ENCODE measurements at places on chromosomes 5 and 9.
A peak's percentile ranks its signal among the peaks of the same experiment; 100 is the strongest.

DNA sequence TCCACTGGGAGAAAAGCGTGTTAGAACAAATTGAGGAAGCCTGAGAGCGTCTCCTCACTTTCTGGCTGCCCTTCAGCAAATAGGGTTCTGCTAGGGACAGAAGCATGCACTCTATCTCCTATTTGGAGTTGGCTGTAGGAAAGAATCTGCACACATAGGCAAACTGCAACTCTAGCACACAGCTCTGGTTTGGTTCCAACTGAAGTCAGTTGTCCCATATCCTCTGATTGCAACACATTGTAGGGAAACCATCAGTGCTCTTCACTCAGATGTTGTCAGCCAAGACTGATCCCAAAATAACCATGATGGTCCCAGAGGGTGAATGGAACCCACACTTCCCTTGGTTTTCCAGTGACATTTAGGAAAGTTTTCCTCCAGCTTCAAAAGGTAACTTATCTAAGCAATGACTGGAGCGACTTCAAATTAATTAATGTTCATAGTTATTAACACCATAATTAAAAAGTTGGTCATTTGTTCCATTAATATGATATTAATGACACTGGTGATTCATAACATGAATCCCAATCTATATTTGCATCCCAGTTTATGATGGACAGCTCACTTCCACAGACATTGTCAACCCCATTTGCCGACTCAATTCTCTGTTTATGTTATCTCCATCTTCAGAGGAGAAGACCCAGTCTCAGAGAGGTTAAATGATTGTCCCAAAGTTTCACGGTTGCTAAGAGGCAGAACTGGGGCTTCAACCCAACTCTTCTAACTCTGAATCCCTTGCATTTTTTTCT is 136.7 kb upstream of the ZNF462 start:
- DNase-seq = no peak

DNA sequence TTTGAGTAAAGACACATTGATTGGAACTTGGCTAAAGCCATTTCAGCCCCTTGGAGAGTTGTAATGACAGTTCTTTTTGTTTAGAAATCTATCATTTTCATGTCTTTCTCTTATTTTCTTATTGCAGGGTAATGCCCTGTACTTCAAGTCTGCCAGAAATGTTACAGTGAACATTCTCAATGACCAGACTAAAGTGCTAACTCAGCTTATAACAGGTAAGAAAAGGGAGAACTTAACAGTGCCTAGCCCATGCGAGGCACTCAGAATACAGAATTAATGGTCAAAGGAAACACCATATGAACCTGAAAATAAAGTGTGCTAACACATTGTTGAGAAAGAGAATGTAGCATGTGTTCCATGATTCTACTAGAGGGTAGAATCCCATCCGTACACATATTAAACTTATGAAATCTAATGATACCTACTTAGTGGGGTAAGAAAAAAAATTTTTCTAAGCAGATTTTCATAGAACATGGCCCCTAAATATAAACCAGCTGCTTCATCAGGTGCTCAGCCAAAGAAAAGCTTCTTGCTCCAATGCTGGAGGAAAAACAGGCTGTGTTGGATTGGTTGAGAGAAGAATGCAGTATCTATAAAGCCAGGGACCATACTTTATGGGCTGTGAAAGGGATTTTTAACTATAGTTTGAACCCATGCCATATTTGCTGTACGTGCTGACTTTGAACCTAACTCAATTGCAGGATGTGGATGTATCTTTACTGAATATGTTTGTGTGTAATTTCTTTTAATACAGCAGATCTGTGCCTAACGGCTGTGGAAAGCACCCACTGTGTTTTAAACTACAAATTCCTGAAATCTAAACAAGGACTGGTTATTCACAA is 260.8 kb upstream of the PPP1R2B start:
- DNase-seq = no peak

GRCh38 chr5:141780952-141781781 is 97.0 kb downstream of the PCDH1 start:
- no peak for DNase-seq

DNA sequence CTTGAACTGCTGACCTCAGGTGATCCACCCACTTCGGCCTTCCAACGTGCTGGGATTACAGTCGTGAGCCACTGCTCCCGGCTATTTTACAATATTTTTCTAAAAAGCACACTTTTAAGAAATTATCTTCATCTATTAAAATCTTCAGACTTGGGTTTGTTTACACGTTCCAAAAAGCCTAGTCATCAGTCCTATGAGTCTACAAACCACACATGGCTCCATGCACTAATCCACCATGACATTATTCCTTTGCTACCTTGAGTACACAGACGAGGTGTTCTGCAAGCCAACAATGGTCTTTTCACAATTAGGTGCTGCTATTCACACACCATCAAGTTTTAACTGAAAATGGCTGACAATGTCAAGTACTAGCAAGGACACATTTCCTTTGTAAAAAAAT is 41.0 kb downstream of the TRPM6 start:
- no peak for DNase-seq

GRCh38 chr9:25519286-25519685 is 159.0 kb downstream of the TUSC1 start:
- DNase-seq = no peak

GRCh38 chr9:129412814-129413536 is 207.9 kb downstream of the C9orf50 start:
- DNase-seq = peak; percentile 61

DNA sequence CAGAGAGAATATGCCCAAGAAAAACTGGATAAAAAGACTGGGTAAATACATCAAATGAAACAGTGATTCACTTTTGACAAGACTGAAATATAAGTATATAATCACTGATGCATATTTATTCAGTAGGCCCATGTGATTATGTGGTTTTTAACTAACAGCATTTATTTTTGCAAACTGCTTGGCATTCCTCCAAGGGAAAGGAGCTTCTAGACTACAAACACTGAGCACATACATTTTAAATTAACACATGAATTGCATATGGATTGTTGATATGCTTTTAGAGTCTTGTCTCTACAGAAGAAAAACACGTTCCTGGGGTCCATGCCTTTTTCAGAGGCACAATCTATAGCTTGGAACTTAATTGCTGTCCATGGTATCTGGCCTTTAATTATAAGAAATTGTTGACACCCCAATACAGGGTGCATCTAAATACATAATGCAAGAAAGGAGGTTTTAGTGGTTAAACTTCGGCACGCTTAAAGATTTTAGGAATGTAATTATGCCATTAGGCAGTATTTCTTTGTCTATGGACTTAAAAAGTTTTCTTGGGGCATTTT is 6.9 kb upstream of the MEIKIN start:
- DNase-seq = no peak

DNA sequence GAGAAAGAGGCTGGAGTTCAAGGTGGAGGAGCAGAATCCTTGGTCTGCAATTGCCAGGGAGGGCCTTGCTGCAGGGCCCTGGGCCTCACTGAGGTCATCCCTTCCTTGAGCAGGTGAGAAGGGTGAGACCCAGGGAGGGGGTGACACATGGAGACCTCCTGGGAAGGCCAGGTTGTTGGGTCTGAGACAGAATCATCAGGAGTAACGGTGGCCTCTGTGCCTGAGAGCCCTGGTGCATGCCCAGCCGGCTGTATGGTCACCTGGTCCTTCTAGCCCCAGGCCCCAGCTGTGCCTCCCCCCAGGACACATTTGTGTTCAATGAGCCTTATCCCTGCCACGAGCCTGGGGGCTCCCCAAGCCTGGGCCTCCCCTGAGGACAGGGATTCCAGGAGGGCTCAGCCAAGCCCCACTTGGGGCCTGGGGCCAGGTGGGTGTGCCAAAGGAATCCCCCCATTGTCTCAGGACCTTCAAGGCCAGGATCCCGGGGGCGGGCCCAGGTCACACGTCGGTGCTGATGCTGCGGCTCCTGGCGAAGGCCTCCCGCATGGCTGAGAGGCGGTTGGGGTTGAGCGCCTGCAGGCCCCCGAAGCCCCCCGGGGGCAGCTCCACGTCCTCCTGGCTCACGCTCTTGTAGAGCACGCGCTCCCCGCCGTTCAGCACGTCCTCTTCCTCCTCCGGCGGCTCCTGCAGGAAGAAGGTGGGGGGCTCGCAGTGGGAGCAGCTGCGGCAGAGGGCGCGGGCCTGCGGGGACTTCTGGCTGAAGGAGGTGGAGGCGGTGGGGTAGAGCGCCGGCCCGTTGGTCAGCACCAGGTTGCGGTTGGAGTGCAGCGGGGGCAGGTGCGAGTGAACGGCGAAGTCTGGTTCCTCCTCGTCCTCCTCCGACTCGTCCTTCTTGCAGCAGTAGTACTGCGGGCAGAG is 30.4 kb downstream of the FAM163B start:
- DNase-seq = no peak

- no peak for DNase-seq
Measured at GRCh38 chr9:31146485-31147166, 1237.8 kb upstream of the ACO1 start.

DNA sequence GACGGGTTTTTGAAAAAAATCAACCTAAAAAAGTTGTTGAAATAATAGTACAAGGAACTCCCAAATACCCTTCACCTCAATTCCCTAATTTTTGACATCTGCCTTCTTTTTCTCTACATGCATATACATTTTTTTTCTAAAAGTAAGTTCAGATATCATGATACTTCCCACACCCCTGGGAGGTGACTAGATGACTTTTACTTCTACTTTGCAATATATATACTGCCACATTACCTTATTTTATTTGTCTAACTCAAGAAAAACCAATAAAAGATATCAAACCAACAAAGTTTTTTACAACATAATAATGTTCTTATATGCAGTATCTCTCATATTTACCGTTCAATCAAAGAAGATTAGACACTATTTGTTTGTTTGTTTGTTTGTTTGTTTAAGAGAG is 31.1 kb downstream of the CCNJL start:
- DNase-seq = no peak

DNA sequence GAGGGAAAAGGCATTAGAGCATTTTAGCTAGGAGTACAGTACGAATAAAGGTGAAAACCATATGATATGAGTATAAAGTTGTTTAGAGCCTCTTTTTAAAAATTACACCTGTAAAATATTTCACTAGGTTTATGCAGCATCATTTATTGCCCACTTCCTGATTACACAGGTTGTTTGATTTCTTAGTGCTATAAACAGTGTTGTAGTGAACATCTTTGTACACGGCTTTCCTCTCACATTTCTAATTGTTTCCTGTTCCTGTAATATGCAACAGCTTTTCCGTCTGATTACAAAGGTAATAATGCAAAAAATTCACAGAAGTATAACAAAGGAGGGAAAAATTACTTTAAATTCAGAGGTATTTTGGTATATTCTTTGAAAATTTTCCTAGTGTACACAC is 13.0 kb downstream of the STOM start:
- DNase-seq = no peak

DNA sequence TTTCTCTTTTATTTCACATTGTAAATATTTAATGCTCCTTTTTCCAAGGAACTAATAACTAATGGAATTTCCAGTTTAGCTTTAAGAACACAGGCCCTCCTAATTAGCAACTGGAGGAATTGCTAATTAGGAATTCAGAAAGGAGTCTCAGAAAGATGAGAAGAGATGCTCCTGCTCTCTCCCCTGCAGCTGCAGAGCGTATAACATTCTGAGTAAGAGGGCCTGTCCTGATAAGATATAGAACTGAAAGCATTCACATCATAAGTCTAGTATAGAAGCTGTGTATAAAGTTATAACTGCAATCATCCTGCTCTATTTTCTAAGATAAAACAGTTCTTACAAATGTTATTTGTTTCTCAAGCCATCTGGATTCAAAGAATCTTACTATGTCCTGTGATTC is 83.2 kb downstream of the DTWD2 start:
- no peak for DNase-seq

DNA sequence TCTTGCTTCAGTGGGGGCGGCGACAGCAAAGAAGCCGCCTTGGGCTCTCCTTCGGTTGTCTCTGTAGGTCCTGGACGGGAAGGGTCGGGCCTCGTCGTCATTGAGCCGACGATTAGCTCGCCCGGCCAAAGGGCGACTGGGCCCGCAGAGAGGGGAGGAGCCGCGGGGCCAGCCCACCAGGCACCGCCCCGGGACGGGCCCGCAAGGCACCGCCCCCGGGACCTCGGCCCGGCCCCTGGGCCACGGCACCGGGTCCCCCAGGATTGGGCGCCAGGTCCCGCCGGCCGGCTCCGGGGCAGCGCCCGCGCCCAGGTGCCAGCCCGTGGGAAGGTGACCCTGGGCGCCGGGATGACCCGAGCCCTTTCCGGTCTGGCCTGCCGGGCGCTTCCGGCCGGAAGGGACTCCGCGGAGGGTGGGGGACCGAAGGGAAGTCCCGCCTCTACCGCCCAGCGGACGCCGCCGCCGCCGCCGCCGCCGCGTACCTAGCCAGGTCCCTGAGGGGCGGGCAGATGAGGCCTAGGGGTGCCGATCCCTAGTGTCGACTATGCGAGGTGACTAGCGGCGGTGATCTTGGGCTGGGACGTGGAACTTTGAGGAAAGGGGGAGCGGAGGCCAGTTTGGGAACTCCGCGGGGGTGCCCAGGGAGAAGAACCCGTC is at the start of the genes GBA2 and RGP1:
Gene GBA2 (minus strand): TSS at position 371 of the 657 bp plus-strand sequence. CDS start 524 bp downstream, outside the sequence.
Gene RGP1 (plus strand): TSS at position 430 of the 657 bp plus-strand sequence. CDS start 469 bp downstream, outside the sequence.
- peak; percentile 70 for DNase-seq

DNA sequence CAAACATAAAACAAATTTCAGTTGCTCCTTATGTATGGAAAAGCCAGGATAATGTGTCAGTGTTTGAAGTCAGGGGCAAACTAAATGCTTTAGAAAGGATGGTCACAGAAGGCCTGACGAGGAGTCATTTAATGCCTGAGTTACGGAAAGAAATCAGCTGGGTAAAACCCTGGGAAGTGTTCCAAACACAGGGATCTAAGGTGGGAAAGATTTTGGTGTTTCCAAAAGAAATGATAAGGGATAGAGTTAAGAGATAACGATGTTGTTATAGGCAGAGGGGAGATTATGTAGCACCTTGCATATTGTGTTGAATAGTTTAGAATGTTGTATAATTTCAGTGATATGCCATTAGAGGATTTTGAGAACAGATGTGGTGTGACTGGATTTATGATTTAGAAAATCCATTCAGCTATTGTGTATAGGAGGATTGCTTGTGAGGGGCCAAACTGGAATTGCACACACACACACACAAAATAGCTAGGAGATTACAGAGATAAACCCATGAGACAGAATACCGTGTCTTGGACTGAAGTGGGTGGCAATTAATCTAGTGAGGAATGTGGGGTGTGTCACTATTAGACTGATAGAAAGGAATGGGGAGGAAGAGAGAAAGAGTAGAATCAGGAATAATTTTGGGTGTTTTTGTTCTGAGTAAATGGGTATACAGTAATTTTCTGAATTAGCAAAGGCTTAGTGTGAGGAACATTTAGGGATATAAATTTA is 274.2 kb upstream of the DAB2 start:
- DNase-seq = no peak

Data from stimulated activated CD4-positive, alpha-beta T cell treated with anti-CD3 and anti-CD28 coated beads, Interleukin-4, amount 100 ng/mL, for 1 hour (primary cell).